Activated CD4-positive, alpha-beta memory T cell treated with anti-CD3 and anti-CD28 coated beads, Interleukin-2, amount 10 ng/mL, durations not matched to agents 7 days and 5 days (primary cell): ENCODE measurements at places on chromosomes 5 and 9. TPM values are rescaled to one million over a fixed set of nuclear protein-coding genes. Genes with fewer than 3 reads are reported as not detected.

Gene RALGPS1
- 3.4 TPM for total RNA-seq

Gene NFIB
- not detected for total RNA-seq

Gene PCDHA11
- total RNA-seq: not detected

Gene WNT8A
- total RNA-seq: not detected

Gene PTPN3
- 0.20 TPM for total RNA-seq

Gene PMPCA
- 56.6 TPM for total RNA-seq

Gene SPATA31D4
- not detected for total RNA-seq

Gene CSF1R
- total RNA-seq: 0.25 TPM

Gene TNC
- not detected for total RNA-seq

Gene CCDC171
- 2.5 TPM for total RNA-seq

Gene ANKDD1B
- total RNA-seq: 0.18 TPM

Gene HMMR
- 75.7 TPM for total RNA-seq

Gene FAM169A
- 4.6 TPM for total RNA-seq

Gene OR1L1
- total RNA-seq: not detected

Gene WHRN
- 4.8 TPM for total RNA-seq

Gene RXRA
- total RNA-seq: 7.8 TPM

Gene SHB
- 1.0 TPM for total RNA-seq

Gene MCTP1
- not detected for total RNA-seq
